CD4-positive, alpha-beta T cell treated with Interleukin-1 beta for 1 hour (primary cell): ENCODE measurements at places on chromosomes 6 and 20.

DNA sequence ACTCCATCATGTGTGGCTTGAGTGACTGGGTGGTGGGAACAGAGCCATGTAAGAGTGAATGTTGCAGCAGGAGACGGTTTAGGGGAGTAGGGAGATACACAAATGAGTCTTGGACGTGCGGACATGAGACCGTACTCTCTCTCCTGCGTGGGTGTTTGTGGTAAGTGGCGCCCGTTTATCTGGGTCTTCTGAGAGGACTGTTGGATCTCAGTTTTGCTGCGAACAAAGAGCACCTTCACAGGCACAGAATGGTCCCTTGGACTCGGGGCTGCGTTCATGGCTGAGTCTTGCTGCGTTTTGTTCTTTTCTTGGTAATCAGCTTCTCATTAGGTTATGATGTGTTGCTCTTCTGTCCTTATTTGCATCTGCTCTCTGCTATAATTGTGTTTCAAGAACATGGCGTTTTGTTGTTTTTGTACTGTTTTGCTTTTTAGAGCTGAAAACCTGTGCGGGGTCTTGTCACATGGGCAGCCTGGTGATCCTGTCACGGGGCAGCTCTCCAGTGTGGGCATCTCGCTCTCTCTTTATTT lies 28.5 kb downstream of the STK35 start:
- no peak for DNase-seq

DNA sequence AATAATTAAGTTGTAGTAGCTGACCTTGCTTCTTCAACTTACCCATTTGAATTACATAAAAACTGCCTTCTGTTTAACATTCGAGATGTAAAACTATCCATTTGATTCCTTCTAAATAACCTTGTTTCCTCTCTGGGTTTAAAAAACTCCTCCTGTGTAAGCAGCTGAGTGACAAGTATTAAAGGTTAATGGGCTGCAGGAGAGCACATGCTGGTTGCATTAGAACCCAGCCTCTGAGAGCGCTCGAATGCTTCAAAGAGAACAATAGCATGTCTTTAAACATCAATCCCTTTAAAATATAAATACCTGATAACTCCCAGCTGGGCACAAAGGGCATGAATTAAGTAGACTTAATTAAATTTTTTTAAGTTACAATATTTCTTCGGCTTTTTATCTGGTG lies 215.8 kb downstream of the EYA4 start:
- no peak for DNase-seq

DNA sequence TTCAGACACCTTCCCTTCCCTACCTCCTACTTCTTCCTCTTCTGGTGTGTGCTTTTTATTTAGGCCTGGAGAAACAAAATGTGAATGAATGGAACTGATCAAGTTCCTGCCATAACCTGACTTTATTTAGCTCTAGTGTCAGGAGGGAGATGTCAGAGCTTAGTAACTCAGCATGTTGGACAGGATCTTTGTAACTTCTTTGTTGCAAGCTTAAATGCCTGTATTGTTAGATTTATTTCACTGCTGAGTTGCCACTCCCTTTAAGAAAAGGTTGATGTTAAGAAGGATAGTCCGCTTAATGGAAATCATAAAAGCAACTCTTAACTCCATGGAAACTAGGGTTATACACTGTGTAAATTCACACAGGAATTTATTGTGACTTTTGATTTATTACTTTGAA lies 2.2 kb downstream of the FAM120B start:
- no peak for DNase-seq

GRCh38 chr6:55130806-55131324 lies 43.5 kb upstream of the HCRTR2 start:
- DNase-seq = no peak

GRCh38 chr6:131258010-131258652 lies 122.9 kb downstream of the AKAP7 start:
- no peak for DNase-seq

- DNase-seq = peak; percentile 38
Measured at GRCh38 chr6:160930547-160931377, 60.8 kb upstream of the MAP3K4 start.

GRCh38 chr6:156283091-156283490 lies 494.1 kb upstream of the ARID1B start:
- DNase-seq = no peak

GRCh38 chr20:42152575-42152974 lies 534.4 kb upstream of the CHD6 start:
- DNase-seq = no peak

DNA sequence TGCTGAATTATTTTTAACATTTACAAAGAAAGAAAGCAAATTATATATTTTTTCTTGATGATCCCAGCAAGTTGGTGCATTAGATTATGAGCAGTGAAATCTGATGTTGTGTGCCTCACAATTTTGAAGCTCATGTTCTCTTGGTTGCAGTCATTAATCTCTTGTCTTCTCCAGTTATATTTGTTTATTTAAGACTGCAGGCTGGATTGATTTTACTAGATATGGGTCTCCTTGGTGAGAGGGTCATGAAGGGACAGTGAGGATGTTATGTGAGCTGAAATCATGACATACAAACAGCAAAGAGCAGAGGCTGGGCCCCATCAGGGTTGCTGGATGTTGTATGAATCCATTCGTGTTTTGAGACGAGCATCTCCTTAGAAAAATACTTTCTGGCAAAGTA lies 64.2 kb upstream of the AKIRIN2 start:
- no peak for DNase-seq

- peak; percentile 67 for DNase-seq
Measured at GRCh38 chr6:52574709-52575501, 2.0 kb downstream of the TRAM2 start.

- no peak for DNase-seq
Measured at GRCh38 chr6:108476376-108476775, 84.3 kb upstream of the FOXO3 start.

- DNase-seq = no peak
Measured at GRCh38 chr20:7859356-7859802, 80.9 kb downstream of the HAO1 start.

- no peak for DNase-seq
Measured at GRCh38 chr20:40589581-40589980, 99.5 kb downstream of the MAFB start.

GRCh38 chr6:37669887-37670437 lies 27.7 kb downstream of the MDGA1 start:
- DNase-seq = no peak

GRCh38 chr6:12297363-12298016 lies 7.3 kb downstream of the EDN1 start:
- DNase-seq = no peak

DNA sequence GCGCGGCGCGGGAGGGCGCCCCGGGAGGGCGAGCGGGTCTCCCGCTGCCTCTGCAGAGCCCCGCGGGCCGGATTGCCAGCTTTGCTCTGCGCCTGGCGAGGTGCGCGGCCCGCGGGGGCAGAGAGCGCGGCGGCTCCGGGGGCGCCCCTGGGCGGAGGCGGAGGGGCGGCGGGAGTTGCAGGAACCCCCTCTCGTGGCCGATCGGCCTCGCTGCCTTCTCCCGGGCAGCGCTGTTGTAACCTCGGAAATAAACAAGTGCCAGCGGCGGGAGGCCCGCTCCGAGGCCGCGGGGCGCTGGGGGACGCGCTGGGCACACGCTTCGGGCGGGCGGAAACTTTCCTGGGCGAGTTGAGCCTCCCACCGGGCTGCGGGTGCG lies 1.2 kb downstream of the CDH4 start:
- DNase-seq = no peak

DNA sequence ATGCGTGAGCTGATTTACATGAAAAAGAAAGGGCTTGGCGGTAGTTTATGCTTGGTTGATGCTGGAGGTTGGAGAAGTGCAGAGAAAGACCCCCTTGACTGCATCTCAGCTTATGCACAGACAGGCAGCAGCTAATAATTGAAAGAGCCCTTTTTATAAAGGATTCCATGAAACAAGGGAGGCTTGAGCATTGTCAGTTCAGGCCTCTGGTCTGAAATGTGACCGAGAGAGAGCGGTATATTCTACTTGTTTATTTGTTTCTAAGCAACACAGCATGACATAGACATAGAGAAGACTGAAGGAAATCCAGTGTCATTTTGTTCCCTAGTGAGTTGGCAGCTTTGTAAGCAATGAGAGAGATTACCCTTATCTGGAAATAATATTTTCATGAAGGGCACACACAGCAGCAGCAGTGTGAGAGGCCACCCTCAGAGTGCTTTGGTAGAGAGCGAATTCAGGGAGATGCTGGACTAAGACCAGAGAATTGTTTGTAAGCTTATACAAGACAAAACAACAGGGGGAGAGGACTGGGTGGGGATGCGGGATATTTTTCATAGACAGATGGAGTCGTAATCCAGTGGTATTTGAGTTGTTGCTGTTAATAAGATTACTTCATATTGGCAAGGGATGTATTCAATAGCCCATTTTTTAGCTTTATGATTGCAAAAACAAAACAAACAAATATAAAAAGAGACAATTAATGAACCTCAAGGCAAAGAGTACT lies 34.6 kb upstream of the LAMA2 start:
- no peak for DNase-seq

- DNase-seq = no peak
Measured at GRCh38 chr6:157853018-157853805, 30.2 kb downstream of the SNX9 start.

- DNase-seq = no peak
Measured at GRCh38 chr20:47761482-47762047, 23.7 kb downstream of the SULF2 start.

DNA sequence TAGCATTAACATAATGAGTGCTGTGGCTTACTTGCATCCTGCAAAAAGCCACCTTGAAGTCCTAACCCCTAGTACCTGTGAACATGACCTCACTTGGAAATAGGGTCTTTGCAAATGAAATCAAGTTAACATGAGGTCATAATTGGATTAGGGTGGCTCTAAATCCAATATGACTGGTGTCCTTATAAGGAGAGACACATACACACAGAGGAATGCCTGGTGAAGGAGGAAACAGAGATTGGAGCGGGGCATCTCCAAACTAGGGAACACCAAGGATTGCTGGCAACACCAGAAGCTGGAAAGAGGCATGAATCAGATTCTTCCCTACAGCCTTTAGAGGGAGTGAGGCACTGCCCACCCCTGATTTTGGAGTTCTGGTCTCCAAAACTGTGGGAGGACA lies 17.6 kb upstream of the RPS6KA2 start:
- DNase-seq = no peak

GRCh38 chr6:149489967-149490366 lies 5.2 kb upstream of the ZC3H12D start:
- DNase-seq = no peak

DNA sequence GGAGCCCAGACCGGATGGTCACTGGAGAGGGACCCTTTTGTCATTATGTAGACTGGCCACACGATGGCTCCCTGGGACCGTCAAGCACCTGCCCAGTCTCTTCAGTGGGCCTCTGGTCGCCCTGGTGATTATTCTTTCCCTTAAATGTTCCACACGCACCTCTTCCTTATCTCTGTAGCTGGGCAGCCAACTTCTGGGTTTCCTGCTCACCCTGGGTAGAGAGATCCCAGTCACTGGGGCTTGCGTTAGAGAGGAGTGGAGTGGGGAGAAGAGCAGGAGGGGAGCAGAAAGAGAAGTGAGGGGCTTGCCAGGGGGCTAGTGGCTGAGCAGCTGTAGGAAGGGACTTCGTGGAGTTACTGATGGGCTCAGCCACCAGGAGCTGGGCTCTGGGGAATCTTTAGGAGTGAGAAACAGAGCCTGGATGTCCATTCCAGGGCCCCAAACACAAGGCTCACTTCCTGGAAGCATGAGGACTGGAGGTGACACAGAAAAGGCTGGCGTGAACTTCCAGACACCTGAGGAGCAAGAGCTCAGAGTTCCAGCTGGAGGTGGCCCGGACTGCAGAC lies 150.1 kb downstream of the DHX35 start:
- DNase-seq = no peak

DNA sequence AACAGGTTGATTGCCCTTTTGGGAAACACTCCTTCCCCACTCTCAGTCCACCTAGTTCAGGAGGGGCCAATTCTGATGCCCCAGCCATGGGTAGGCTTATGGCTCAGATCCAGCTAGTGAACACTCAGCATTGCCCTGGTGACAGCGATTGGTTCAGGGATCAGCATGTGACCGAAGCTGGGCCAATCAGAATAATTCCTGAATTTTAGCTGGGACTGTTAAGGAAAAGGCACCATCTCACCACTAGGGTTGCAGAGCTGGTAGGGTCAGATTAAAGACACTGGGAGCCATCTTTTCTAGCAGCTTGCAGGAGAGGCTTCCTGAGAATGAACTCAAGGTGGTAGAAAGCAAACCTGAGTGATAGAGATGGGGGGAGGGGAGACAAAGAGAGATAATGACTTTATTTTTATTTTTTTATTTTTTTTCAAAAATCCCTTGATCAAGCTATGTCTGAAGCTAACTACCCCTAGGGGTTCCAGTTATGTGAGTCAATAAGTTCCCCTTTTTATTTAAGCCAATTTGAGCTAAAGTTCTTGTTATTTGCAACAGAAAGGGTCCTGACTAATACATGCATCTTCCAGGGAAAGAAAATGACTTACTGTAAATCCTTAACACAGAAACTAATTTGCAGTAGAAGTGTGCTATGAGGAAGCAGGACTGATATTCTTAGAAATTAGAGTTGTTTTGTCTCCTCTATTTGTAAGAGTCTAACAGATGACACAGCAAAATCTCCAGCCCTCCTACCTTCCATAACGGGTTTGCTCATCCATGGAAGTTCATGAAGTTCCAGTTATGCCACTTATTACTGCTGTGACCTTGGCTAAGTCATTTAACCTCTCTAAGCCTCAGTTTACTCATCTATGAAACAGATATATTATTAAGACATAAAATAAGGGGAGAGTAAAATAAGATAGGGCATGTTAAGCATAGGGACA lies 44.7 kb downstream of the EYA2 start:
- DNase-seq = no peak

DNA sequence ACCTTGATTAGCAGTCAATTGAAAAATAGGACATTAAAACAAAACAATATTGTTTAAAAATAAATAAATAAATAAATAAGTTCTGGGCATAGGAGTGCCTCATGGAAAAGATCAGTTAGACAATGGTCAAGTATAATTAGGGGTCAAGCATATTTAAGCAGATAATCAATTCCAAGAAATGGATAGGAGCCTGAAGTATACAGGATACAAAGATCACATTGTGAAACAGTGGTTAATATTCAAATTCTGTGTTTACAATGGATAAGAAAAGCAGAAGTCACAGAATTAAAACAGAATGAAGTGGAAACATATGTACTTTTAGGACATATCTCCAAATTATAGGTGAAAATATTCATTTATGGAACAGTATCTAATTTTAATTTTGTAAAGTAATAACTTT lies 1028.6 kb upstream of the CITED2 start:
- no peak for DNase-seq

DNA sequence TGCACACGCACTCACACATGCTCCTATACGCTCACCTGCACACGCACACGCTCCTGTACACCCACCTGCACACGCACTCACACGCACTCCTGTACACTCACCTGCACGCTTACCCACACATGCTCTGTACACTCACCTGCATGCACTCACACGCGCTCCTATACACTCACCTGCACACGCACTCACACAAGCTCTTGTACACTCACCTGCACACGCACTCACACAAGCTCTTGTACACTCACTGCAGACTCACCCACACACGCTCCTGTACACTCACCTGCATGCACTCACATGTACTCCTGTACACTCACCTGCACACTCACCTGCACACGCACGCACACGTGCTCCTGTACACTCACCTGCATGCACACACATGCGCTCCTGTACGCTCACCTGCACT lies 22.0 kb upstream of the TAF4 start:
- no peak for DNase-seq
